LHCN-M2 (cell line): ENCODE measurements at places on chromosomes 4 and X. TPM values are rescaled to one million over a fixed set of nuclear protein-coding genes. Genes with fewer than 3 reads are reported as not detected.

GRCh38 chr4:112736718-112737135 is 99.8 kb downstream of the LARP7 start:
- no peak for DNase-seq

DNA sequence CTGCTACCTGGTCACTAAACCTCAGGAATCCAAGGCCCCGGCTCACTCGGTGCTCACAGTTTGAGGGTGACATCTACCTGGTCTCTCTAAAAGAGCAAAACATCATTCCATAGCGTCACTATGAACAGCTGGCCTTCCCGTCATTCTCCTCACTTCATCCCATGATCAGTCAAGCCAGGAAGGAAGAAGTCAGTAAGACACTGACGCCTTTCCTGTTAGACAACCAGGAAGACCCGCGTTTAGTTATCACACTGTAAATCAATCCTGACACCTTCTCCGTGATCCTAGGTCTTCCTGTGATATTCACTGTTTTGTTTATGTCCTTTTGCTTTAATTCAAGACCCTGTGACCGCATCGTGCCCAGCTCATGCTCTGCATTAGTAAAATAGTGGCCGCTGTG is 31.6 kb upstream of the CDKN2AIP start:
- DNase-seq: no peak

MAML3 gene
- 0.06 and 0.19 TPM in 2 replicates for total RNA-seq

XPNPEP2 gene
- total RNA-seq: not detected in 2 replicates

DNA sequence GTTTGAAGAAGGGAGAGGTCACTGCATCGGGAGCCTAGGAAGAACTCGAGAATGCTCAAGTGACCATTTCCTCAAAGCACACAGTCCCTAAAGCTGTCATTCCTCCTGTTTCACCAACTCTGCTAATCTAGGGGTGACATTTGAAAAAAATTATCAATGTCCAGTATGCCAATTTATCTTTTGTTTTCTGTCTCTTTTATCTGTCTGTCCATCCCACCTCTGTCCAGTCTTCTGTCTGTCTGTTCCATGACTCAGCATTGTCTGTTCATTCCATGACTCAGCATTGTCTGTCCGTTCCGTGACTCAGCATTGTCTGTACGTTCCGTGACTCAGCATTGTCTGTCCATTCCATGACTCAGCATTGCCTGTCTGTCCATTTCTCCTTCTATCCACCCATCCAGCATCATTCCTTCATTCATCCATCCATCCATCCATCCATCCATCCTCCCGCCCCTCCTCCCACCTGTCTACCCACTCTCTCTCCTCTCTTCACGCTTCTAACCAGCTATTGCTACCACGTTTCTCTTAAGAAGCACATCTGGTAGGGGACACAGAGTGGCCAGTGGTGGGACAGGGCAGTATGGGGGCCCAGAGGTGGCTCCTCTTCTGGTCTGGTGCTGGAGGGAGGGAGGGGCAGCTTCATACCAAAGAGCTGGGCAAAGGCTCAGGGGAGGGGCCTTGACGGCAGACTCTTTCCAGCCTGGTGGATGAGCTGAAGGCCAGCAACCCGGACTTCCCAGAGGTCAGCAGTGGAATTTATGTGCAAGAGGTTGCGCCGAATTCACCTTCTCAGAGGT is 34.1 kb downstream of the HTRA3 start:
- peak; percentile 95 for DNase-seq

GRCh38 chr4:14783011-14783877 is 219.0 kb upstream of the CPEB2 start:
- DNase-seq: peak; percentile 86

GRCh38 chr4:143531788-143532491 is 18.4 kb downstream of the SMARCA5 start:
- no peak for DNase-seq

TIMM8A gene
- 4.3 and 5.6 TPM in 2 replicates for total RNA-seq

DNA sequence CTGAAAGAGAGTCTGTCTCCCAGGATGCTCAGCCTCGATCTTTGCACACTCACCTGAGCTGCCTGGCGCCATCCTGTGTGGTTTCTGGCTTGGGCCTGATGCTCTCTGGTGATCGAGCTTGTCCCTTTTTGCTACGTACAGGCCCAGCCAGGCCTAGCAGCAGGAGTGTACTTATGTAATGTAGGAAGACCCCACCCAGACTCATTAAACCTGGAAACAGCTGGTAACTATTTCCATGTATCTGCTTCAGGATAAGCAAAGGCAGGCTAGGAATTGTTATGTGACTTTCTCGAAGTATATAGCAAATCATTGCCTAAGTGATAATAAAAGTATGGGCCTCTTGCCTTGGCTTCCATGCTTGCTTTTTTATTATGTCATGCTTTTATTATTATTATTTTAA is 18.6 kb upstream of the ARSJ start:
- DNase-seq: no peak

DNA sequence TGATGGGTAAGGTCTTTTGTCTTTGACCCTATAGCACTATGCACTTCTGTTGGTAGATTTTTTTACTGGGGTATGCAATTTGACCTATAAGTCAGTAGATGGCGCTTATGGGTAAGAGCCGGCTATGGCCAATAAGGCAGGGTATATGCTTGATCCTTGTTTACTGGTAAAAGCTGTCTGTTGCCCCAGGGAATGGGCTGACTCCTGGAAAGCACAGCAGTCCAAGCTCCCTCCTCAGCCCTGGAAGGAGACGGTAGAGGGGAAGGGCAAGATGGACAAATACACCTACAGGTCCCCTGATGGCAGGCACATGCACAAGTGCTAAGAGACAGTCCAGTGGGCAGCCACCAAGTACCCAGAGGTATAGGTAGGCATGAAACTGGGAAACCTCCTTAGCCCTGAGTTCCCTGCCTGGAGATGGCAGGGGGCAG is 63.7 kb downstream of the ADAMTS3 start:
- DNase-seq: peak; percentile 29

- no peak for DNase-seq
Observed at GRCh38 chr4:1285790-1286553, 3.7 kb upstream of the MAEA start.

GRCh38 chr4:37771771-37772170 is 54.7 kb upstream of the PGM2 start:
- no peak for DNase-seq

TLR3 gene
- total RNA-seq: 4.9 and 5.4 TPM in 2 replicates

- DNase-seq: no peak
Observed at GRCh38 chr4:2043396-2044118, 15.6 kb upstream of the NAT8L start.

POU4F2 gene
- total RNA-seq: not detected in 2 replicates

VEGFC gene
- 29.9 and 39.5 TPM in 2 replicates for total RNA-seq

DNA sequence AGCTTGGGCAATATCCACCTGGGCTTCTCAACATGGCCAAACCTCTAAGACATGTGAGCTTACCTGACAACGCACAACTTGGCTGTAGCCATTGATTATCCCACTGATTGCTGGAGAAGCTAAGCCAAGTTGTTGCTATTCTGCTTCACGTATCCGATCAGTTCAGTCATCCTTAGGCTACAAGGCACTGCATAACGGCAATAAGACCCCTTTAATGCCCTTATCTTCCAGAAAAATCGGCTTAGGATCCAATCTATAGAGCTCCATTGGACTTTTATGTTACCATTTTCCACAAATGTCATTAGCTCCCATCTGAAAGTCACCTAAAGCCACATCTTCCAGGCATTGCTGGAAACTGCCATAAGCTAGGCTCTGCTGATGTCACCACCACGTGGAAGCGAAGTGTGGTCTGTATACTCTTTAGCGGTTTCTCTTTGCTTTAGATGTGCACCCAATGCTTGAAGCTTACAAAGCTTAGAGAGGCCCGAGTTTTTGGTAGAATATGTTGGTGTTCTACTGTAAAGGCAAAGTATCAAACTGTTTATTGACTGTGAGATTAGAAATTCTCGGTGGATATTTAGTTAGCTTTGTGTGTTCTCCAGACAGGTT is 163.1 kb downstream of the CPE start:
- no peak for DNase-seq

- DNase-seq: no peak
Observed at GRCh38 chr4:74309223-74309622, 953 bp downstream of the EPGN start.

NLGN3 gene
- 0.06 and 0.23 TPM in 2 replicates for total RNA-seq

PNMA3 gene
- total RNA-seq: not detected in 2 replicates

PRDX4 gene
- 226 and 239 TPM in 2 replicates for total RNA-seq

DNA sequence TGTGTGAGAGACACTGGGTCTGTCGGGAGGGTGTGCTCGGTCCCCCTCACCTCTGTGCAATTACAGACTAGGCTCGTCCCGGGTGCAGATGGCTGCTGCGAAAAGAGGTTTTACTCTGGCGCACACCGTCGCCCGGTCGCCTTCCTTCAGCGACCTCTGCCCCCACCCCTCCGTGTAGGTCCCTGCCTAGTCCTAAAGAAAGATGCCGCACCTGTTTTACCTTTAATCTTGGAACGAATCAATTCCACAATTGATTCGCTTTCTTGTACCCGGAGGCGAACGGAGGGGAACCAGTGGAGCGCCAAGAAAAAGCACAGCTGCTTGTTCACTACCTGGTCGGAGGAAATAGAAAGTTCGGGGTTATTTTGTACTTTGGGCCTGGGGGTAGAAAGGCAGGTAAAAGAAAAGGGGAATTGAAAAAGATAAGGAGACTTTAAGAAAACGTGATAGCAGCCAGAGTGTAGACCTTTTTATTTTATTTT is 1.2 kb downstream of the NPNT start:
- no peak for DNase-seq

DNA sequence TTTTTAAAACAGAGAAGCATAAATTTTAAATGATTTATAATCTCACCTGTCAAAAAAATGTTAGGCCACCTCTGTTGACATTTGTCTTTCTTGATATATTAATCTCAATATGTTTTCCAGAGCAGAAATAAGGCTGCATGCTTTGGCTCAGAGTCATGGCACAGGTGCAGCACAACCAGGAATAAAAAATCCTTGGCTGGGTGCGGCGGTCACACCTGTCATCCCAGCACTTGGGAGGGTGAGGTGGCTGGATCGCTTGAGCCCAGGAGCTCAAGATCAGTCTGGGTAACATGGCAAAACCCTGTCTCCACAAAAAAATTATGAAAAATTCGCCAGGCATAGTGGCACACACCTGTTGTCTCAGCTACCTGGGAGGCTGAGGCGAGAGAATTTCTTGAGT is 18.1 kb downstream of the CPLX1 start:
- no peak for DNase-seq

DNA sequence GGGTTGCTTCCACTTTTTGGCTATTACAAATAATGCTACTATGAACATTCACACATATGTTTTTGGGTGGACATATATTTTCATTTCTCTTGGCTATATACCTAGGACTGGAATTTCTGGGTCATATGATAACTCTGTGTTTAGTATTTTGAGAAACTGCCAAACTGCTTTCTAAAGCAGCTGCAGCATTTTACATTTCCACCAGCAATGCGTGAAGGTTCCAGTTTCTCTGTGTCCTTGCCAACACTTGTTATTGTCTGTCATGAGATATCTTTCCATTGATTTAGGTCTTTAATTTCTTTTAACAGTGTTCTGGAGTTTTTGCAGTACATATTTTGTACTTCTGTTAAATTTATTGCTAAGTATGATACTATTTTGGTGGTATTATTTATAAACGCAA is 48.3 kb downstream of the CLCN5 start:
- DNase-seq: no peak

DNA sequence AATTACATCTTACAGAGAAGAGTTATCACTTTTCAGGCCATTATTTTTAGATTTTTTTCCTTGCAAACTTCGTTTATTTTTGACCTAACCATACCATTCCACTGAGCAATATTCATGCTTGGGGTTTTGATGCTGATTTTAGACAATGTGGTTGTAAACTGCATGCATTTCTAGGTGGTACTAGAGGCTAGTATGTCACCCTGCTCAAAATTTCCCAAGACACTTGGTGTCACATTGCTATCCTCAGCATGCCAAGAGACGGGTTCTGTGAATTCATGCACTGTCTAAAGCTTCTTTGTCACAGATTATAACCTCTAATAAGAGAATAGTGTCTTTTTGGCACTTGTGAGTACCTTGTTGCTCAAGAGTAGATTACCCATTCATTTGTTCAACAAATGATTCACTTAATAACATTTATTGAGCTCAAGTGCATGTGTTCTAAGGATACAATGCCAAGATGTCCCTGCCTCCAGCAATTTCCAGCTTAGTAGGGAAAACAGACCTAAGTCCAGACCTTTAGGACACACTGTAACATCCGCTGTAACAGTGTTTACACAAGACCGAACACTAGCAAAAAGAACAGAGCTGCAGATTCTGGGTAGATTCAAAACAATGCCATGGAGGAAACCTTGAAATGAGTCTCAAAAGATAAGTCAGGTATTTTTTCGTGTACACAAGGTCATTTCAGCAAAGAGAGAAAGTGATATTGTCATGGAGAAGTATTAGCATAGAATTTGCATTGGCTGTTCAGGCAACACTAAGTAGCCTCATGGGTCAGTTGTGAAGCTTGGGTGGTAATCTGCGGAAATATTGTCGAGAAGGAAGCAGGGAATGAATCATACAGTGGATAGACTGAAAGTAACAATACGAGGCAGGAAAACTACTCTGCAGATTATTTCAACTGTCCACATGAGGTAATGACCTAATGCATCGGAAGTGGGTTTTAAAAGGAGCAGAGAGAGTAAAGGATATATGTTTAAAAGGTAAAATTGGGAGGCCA is 515.1 kb upstream of the ZFP42 start:
- peak; percentile 59 for DNase-seq
